ENCODE measurements at places on chromosomes 16 and 17. TPM values are rescaled to one million over a fixed set of nuclear protein-coding genes. Genes with fewer than 3 reads are reported as not detected.

Gene PNMT
- 10.4 TPM for total RNA-seq

Gene TNFRSF17
- total RNA-seq: not detected

Gene CACNG3
- total RNA-seq: not detected

Gene HSD11B2
- not detected for total RNA-seq

Gene KRTAP4-9
- total RNA-seq: not detected

Gene PRSS21
- total RNA-seq: not detected

Gene SLC5A11
- not detected for total RNA-seq

Gene NFE2L1
- 281 TPM for total RNA-seq

Gene METTL22
- total RNA-seq: 24.5 TPM

Gene CES4A
- 2.7 TPM for total RNA-seq

Gene SYCE1L
- not detected for total RNA-seq

Gene NACA2
- total RNA-seq: not detected

Gene CX3CL1
- 40.4 TPM for total RNA-seq

Gene CDRT15L2
- not detected for total RNA-seq

Gene HOXB6
- 3.2 TPM for total RNA-seq

Gene SCNN1G
- not detected for total RNA-seq

Gene TPSD1
- total RNA-seq: 1.7 TPM

Gene MAPT
- total RNA-seq: 8.0 TPM

Gene CA5A
- total RNA-seq: not detected

Gene HOXB7
- 0.66 TPM for total RNA-seq

Gene MT1F
- total RNA-seq: 7.1 TPM

Gene SCO1
- total RNA-seq: 16.7 TPM

Gene HOXB8
- not detected for total RNA-seq

Gene TNK1
- 4.4 TPM for total RNA-seq

Gene NLRC3
- 0.57 TPM for total RNA-seq

Gene KRT12
- total RNA-seq: not detected

Gene SULT1A2
- 0.97 TPM for total RNA-seq

Gene ADAM11
- total RNA-seq: 0.78 TPM

Gene ABCC12
- not detected for total RNA-seq

Measured in esophagus muscularis mucosa (tissue), 4 donors.